ENCODE measurements at places on chromosomes 3 and 15. TPM values are rescaled to one million over a fixed set of nuclear protein-coding genes. Genes with fewer than 3 reads are reported as not detected.

PLA2G4E gene
- total RNA-seq: not detected

ERC2 gene
- total RNA-seq: 31.5 TPM

- ATAC-seq: no peak
Measured at GRCh38 chr3:122560680-122561079, 3.4 kb downstream of the PARP9 start.

DNA sequence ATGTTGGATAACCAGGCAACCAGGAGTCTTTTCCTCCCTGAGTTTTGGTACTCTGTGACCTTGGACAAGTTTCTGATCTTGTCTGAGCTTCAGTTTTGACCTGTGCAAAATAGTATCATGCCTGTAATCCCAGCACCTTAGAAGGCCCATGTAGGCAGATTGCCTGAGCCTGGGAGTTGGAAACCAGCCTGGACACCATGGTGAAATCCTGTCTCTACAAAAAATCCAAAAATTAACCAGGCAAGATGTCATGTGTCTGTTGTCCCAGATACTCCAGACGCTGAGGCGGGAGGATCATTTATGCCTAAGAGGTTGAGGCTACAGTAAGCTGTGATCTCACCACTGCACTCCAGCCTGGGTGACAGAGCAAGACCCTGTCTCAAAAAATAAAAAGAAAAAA lies 114.8 kb downstream of the IL12A start:
- ATAC-seq: no peak

CHRNA5 gene
- total RNA-seq: 2.9 TPM

- no peak for ATAC-seq
Measured at GRCh38 chr3:31696009-31696297, 163.2 kb downstream of the STT3B start.

- ATAC-seq: no peak
Measured at GRCh38 chr15:89023311-89023961, 64.8 kb upstream of the ABHD2 start.

DNA sequence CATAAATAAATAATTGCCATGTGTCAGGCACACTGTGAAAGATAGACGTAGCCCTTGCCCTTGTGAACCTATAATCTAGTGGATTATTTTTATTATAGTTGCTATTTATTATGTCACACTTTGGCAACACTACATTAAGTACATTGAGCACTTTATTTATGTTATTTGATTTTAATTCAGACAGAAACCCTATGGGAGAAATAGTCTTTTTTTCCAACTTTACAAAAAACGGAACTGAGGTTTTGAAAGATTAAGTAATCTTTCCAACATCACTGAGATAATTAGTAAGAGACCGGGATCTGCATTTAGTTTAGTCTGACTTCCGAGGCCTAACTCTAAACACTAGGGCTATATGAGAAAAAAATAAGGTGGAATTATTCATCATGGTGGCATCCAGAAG lies 2.8 kb upstream of the FILIP1L start:
- ATAC-seq: no peak

DNA sequence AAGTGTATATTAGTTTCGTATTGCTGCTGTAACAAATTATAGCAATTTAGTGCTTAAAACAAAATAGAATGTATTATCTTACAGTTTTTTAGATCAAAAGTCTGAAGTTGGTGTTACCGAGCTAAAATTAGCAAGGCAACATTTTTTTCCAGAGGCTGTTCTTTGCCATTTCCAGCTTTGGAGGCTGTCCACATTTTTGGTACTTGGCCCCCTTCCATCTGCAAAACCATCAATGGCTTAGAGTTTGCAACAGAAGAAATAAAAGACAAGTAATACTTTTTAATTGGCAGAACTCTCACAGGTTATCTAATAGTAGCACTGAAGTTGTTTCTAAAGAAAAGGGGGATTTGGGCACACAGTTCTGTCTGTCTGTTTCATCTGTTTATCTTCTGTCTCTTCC lies 1248.5 kb downstream of the ROBO1 start:
- ATAC-seq: no peak

GRCh38 chr3:73270839-73271483 lies 209.5 kb downstream of the EBLN2 start:
- no peak for ATAC-seq

ARGFX gene
- not detected for total RNA-seq

SLC2A2 gene
- total RNA-seq: not detected

DNA sequence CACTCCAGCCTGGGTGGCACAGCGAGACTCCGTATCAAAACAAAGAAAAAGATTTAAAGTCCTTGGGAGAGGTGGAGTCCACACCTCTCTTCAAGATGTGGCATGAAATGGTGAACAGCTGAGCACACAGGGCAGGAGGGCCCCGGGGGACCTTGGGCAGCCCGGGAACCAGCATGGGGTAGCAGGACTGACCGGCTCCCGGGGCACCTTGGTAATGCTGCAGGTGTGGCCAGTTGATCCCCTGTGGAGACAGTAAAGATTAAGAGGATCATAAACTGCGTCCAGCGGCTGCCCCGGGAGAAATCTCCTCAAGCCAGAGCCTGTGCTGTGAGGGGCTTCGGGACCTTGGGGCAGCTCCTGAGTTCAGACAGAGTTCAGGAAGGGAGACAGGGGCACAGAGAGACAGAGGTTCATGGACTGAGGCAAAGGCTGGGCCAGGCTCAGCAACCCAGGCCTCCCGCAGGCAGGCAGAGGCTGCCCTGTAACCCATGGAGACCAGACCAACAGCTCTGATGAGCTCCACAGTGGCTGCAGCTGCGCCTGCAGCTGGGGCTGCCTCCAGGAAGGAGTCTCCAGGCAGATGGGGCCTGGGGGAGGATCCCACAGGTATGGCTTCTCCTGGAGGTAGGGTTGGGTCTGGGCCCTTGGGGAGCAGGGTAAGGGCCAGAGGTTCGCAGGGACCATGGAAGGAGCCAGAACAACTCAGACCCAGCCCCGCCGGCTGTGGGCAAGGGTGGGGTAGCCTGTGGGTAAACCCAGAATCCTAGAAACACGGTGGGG lies at the start of gene NR2E3:
Gene NR2E3 (plus strand): TSS at position 299 of the 780 bp plus-strand sequence. CDS start 190 bp downstream, at position 489.
- ATAC-seq: no peak

DNA sequence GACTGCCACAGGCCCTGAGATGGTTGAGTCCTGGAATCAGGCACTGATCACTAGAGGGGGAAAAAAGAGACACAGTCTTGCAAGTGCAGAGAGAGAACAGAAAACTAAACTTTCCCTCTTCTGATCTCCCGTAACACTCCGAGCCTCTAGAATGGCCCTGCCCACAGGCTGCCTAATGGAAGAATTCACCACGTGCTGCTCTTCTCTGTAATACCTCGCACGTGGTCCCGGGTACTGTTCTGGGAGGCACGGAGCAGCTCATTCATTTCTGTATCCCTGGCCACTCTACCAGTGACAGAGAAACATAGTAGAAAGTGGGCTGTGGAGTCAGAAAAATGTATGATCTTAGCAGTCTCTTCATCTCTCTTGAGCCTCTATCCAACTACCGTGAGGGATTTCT lies 30.4 kb downstream of the VGLL4 start:
- ATAC-seq: peak; percentile 56

LPP gene
- 8.1 TPM for total RNA-seq

GOLGA8J gene
- 0.39 TPM for total RNA-seq
